ENCODE measurements at places on chromosomes 3 and 15.
A peak's percentile ranks its signal among the peaks of the same experiment; 100 is the strongest.

DNA sequence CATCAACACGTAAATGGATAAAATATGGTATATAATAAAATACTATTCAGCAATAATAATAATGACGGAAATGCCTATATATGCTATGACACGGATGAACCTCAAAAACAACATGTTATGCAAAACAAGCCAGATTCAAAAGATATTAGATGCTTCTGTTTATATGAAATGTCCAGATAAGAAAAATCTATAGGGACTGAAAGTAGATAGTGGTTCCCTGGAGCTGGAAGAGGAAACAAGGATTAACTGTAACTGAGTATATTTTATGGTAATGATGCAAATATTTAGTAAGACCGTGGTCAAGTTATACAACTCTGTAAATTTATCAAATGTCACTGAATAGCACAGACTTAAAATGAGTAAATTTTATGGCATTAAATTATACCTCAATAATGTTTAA lies 25.8 kb upstream of the WDR49 start:
- no peak for DNase-seq

- DNase-seq = no peak
Observed at GRCh38 chr3:172640751-172641150, 70.1 kb downstream of the NCEH1 start.

- DNase-seq = no peak
Observed at GRCh38 chr3:119356646-119357045, 62.5 kb downstream of the ARHGAP31 start.

- DNase-seq = peak; percentile 52
Observed at GRCh38 chr3:112333381-112334317, 693 bp downstream of the CD200 start.

DNA sequence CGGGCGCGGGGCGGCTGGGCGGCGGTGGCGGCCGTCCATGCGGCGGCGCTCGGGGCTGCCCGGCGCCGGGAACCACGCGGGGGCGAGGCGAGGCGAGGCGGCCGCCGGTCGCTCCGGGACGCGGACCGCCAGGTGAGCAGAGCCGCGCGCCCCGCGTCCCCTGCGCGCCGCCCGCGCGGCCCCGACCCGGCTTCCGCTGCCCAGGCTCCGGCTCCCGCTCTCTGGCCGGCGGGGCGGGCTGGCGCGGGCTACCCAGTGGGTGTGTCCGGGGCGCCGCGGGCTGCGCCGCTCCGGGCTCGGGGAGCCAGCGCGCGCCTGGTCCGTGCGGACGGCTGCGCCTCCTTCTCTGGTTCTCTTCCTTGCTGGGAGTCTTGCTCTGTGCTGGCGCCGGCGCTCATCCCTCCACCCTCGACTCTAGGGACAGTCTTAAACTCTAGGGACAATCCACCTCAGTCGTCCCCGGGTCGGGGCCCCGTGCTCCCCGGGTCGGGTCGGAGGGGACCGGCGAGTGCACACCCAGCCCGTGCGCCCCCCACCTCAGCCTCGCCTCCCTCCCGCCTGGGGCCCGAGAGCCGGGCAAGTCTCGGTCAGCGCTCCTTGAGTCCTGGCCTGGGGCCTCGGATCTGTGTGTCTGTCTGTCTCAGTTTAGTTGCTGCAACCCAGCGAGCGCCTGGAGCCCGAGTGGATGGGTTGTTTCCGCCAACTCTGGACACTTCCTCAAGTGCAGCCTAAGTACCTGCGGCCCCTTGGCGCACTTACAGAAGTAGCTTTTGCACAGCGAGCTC lies 488 bp downstream of the THSD4 start:
- DNase-seq = no peak

DNA sequence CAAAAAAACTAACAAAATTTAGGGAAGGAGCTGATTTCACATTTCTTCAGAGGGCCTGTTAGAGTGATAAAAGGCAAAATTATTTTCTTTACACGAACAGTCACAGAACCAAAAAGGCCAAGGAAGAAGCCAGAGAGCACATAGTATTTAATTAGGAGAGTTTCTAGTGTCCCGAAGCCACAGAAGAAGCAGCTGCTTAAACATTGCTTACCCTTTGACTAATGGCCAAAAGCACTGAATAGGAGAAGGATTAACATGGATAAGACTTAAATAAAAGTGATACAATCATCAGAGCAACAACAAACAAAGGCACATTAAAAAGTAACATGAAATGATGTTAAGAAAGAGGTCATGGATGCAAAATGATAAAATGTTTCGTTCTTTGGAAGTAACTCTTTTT lies 98.6 kb downstream of the CHL1 start:
- no peak for DNase-seq

GRCh38 chr3:184842433-184842832 lies 30.5 kb downstream of the VPS8 start:
- DNase-seq = no peak

- no peak for DNase-seq
Observed at GRCh38 chr3:118533676-118534075, 501.0 kb downstream of the IGSF11 start.

DNA sequence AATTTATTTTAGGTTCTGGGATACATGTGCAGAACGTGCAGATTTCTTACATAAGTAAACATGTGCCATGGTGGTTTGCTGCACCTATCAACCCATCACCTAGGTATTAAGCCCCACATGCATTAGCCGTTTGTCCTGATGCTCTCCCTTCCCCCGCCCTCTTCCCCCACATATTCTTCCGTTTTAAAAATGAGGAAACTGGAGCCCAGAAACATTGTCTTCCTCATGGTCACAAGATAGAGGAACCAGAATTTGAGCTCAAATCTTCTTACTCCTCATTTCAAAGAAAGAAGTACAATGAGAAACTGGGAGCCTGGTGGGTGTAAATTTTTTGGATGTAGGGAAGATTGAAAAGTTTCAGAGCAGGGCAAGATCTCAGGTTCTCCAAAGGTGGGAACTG lies 56.1 kb upstream of the USP3 start:
- no peak for DNase-seq

Measured in NCI-H2171 (cell line).